Hematopoietic multipotent progenitor cell treated with erythropoietin and hydrocortisone succinate and interleukin-3 and kit ligand, for 8 days (in vitro differentiated cells): ENCODE measurements at places on chromosomes 7 and 10.

DNA sequence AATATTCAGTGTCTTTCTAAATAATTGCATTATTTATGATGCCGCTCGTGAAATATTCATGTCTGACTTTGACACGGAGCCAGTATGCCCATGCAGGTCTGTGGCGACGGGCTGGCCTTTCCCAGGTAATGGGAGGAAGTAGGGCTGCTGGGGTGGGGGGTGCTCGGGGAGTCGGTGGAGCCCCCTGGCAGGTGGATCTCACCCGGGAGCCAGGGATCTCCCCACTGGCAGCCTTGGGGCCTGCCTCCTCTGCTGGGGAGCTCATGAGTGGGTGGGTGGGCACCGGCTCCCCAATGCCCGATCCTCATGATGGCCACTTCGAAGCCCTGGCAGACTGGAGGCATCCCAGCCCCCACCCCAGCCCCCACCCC, 52.8 kb downstream of the PWWP2B start:
- DNase-seq, result no peak

GRCh38 chr7:45089341-45089891, 647 bp upstream of the NACAD start:
- DNase-seq, result peak; percentile 49

- DNase-seq, result no peak
Measured at GRCh38 chr7:157903710-157904109, 566.9 kb downstream of the DNAJB6 start.

- DNase-seq, result no peak
Measured at GRCh38 chr10:127925471-127926207, 18.7 kb downstream of the PTPRE start.

DNA sequence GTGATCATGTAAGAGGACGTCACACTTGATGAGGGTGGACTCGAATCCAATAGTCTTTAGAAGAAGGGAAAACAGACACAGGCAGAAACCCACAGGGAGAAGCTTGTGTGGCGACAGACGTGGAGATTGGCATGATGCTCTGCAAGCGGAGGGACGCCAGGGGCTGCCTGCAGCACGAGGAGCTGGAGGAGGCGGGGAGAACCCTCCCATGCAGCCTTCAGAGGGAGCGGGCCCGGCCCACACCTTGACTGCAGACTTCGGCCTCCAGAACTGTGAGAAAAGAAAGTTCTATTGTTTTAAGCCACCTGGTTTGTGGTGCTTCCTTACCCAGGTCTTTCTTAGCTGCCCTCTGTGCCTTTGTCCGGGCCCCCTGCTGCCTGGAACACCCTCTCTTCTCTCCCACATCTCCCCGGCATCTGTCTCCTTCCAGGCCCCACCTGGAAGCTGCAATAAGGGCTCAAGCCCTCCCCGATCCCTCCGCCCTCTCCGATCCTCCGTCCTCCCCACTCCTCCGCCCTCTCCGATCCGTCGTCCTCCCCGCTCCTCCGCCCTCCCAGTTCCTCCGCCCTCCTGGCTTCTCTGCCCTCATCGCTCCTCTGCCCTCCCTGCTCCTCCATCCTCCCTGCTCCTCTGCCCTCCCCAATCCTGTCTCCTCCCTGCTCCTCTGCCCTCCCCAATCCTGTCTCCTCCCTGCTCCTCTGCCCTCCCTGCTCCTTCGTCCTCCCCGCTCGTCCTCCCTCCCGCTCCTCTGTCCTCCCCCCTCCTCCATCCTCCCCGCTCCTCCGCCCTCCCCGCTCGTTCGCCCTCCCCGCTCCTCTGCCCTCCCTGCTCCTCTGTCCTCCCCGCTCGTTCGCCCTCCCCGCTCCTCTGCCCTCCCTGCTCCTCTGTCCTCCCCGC, 17.4 kb upstream of the PRKAG2 start:
- no peak for DNase-seq

GRCh38 chr10:58919927-58920654, 256.4 kb upstream of the PHYHIPL start:
- DNase-seq, result no peak

DNA sequence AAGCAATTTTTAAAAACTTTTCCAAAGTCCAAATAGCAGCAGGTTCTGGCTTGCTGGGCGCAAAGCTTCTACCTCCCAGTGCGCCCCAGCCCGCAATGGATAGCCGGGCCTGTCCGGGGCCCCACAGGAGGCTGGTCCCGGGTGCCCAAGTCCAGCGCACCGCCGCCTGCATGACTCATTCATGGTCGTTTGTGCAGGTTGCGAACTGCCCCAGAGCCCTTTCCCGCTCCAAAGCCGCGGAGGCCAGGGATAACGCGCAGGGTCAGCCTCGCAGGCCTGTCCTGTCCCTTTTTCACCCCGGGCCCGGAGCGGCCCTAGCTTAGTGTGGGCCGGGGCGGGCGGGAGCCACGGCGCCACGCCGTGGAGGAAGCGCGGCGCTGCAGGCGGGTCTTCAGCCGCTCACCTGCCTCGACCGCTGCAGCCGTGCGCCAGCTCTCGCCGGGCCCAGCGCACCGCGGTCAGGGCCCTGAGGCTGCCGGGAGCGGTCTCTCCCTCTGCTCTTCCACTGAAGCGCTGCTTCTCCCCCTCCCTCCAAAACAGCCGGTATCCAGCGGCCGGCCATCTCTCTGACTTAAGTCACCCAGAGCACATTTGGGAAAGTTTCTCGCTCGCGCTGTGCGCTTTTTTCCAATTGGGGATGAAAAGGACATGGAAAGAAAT, 1.7 kb upstream of the EGR2 start:
- DNase-seq, result peak; percentile 62

- no peak for DNase-seq
Measured at GRCh38 chr10:75002967-75003594, 108.4 kb upstream of the SAMD8 start.

DNA sequence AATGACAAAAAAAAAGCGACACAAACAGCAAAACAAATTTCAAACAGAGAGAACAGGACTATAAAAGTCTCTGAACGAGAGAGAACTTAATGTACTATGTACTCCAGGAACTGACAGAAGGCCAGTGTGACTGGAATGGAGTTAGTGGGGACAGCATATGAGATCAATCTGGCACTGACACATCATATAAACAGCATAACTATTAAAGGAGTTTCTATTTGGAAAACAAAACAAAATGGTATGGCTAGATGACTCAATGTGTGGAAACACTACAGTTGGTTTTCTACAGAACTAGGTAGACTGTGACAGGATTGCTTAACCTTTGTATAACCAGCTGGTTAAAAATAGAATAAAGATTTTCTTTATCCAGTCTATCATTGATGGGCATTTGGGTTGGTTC, 232.9 kb upstream of the KAT6B start:
- no peak for DNase-seq

GRCh38 chr7:31061185-31061584, 9.1 kb downstream of the ADCYAP1R1 start:
- no peak for DNase-seq

DNA sequence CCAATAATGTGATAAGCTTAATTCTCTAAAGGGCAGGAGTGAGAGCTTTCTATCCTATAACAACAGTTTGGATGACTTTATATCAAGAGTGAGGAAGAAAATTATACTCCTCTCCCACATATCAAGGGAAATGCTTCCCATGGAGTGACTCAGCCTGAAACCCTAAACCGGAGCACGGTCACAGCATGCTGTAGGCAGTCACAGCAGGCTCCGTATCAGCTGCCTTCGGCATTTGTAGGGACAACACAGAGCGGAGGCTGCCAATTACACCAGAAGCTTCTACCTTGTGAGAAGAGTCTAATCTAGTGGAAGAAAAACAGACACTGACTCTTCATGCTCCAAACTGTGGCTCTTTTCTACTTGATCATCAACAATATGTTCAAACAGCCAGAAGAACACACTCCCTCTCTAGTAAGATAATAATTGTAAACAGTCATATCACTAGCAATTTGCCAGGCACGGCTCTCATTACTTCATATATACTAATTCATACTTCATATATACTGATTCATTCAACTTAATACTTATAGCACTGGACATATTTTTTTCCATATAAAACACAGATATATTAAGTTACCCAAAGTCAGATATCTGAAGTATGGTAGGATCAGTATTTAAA, 65.9 kb downstream of the DGKB start:
- DNase-seq, result no peak

DNA sequence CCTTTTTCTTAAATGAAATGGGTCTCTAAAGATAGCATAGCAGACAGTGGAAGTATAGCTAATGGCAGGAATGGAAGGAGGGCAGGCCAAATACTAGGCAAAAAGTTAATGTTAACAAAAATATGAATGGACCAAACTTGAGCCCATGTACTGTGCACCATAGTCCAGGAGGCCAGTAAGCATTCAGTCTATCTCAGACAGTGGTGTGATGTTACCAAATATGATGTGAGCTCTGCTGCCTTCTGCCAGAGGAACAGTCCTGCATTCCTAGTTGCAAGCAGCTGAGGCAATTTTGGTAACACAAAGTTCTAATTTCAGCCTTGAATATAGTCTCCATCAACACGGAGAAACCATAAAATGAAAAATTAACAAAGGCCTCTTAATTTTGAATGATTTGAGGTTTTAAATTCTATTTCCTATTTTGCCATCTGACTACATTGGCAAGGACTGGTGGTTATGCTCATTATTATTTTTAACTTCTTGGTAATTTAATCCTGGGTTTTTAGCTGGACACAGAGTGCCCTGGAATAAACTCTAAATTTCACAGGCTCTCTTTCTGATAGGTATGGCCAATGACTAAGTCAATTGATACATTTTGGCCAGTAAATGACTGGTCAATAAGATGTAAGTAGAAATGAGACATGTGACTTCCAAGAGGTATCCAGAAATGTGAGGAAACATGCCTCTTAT, 317.0 kb upstream of the MYO3A start:
- no peak for DNase-seq

DNA sequence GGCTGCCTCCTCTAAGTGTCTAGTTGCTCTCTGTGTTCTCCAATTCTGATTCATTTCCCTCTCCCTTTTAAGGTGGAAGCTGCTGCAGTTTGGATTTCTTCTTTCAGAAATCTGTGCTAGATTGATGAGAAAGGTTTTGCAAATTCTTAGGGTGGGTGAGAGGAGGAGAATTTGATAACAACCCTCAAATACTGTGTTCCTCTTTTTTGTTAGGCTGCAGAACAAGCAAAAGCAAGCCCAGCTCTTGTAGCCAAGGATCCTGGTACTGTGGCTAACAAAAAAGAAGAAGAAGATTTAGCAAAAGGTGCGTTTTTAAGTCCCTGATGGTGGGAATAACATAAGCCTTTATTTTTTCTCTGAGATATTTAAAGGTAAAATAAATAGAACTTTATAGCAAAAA, 49.1 kb downstream of the STAM start:
- no peak for DNase-seq

- DNase-seq, result no peak
Measured at GRCh38 chr7:28726555-28726954, 231.6 kb downstream of the TRIL start.

GRCh38 chr10:128070161-128070560, 56.1 kb downstream of the MKI67 start:
- no peak for DNase-seq

DNA sequence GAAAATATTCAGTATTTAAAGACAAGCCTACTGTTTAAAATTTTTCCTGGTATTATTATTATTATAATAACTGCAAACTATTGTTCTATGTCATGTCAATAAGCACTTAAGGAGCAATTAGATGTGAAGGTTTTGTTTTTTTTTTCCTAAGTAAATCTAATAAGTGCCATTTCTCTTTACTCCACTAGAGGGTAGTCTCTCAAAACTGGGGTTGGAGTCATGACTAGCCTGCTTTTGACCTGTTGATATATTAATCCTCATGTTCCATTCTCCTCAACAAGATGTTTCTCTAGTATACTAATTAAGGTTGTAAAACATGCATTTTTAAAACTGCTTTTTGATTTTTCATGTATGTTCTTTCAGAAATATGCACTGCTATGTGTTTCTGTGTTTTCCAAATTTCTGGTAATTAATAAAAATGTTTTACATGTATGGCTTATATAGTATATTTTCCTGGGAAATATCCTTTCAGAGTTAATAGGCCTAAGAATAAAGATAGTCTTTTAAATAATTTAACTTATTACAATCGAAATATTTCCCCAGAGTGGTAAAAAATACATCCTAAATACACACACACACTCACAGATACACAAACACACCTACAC, 1.0 kb upstream of the LRRN3 start:
- DNase-seq, result peak; percentile 63
